Fibroblast of lung (primary cell): ENCODE measurements at places on chromosomes 6 and 20. TPM values are rescaled to one million over a fixed set of nuclear protein-coding genes. Genes with fewer than 3 reads are reported as not detected.

Gene NR2E1
- total RNA-seq, result not detected in 2 replicates

Gene PPIL6
- 5.0 and 8.5 TPM in 2 replicates for total RNA-seq

Gene GHRH
- total RNA-seq, result not detected in 2 replicates

Gene C20orf144
- total RNA-seq, result under 0.01 and 0.17 TPM in 2 replicates

Gene FAM83D
- total RNA-seq, result 15.2 and 21.3 TPM in 2 replicates
